ENCODE measurements at places on chromosomes 2 and 18.
A peak's percentile ranks its signal among the peaks of the same experiment; 100 is the strongest.

- no peak for DNase-seq
These were observed 111.5 kb upstream of the LDLRAD4 start for GRCh38 chr18:13107074-13107473.

GRCh38 chr2:195500879-195501278, 156.1 kb upstream of the SLC39A10 start:
- DNase-seq: no peak

- no peak for DNase-seq
These were observed 182.7 kb upstream of the GLI2 start for GRCh38 chr2:120552800-120553481.

DNA sequence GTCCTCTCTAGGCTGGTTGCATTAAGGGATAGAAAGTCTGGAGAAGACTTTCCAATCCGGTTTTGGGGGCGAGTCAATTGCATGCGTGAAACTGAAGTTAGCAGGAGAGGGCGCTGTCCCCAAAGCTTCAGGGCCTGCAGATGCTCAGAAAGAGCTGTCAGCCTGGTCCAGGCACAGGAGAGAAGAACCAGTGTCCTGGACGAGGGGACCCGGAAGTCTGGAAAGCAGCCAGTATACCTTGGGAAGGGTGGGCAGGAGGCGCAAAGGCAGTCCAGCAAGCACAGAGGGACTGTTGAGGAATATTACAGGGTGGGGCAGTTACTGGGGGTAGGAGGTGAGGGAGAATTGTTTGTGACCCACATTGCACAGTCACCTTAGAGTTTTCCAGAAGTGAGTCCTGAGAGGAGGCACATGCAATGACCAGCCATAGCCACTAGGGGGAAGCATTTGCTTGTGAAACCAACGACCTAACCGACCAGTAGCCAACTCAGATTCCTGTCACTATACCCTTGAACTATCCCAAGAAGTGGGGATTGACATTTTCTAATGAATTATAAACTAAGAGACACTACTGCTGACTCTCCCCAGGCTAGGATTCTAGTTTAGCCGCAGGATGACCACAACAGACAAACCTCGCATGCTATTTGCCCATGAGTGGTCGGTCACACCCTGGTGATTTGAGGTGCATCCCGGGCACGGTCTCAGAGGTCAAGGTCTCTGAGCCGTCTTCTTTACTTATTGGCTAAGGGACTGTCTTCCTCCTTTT, 172.8 kb downstream of the RDH14 start:
- DNase-seq: peak; percentile 49

DNA sequence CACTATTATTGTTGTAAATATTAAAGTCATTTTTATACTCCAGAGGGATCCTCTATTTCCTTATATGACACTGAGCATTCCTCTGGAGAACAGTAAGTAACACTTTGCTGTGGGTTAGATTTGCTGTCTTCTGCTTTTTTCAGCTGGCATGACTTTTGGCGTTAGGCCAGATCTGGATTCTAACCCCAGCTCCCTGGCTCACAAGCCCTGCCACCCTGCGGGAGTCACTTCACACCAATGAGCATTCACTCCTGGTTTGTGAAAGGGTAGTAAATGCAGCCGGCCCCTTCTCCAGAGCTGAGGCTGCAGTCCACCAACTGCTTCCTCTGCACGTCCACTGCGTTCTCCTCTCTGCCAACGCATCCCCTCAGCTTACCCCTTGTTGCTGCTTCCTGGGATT, 373.8 kb upstream of the RAB6C start:
- no peak for DNase-seq

GRCh38 chr2:41884718-41885117, 163.1 kb upstream of the PKDCC start:
- no peak for DNase-seq

DNA sequence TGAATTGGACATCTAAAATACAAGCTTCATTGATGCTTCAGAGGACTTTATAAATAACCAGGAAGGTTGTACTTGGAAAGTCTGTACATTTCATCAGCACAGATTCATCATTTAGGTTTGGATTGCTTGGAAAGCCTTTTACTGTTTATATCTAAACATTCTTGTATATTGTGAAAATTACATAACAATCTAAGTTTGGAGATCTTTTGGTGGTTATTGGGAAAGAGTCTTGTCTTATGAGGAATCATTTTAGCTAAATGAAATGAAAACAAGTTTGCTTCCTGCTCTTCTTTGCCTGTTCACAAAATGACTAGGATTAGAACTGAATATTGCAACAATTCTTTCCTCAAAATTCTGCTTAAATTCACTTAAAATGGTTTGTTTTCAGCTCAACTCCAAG, 79.3 kb downstream of the ABI2 start:
- DNase-seq: no peak

DNA sequence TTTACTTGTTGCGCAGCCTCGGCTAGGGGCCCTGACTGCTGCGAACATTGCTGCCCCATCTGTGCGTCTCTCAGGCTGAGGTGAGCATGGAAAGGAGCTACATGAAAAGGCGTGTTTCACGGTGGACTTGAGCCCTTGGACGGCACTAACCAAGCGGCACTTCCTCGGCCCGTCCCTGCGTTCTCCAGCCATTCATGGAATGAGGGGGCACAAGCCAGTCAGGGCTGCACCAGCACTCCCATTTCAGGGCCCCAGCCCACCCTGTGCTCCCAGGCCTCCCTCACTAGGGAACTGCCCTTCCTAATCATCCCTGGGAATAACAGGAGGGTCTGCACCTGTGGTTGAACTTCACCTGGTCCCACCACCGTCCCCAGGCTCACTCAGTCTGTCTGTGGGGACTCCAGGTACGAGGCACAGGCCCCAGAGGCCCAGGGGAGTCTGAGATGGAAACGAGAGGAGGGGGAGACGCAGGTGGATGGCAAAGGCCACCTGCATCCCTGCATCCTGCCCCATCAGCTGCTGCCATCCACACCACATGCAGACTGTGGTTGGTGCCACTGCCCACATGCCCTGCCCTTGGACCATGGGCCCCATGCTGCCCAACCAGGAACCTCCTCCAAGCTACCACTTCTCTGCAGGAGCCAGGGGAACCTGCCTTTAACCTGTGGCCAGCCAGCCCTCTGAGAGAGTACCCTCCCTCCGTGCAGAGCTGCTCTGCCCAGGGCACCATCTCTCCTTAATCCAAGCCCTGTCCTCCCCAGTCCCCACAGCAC, 99.7 kb downstream of the EIPR1 start:
- DNase-seq: no peak

- no peak for DNase-seq
These were observed 30.1 kb upstream of the FAM117B start for GRCh38 chr2:202604699-202605098.

- no peak for DNase-seq
These were observed 43.0 kb downstream of the FBXO48 start for GRCh38 chr2:68423966-68424650.

GRCh38 chr18:54183390-54183789, 41.1 kb downstream of the MBD2 start:
- DNase-seq: no peak

GRCh38 chr2:53438100-53438499, 329.5 kb upstream of the CHAC2 start:
- DNase-seq: no peak

- DNase-seq: no peak
These were observed 72.8 kb downstream of the SMAD7 start for GRCh38 chr18:48877941-48878340.

DNA sequence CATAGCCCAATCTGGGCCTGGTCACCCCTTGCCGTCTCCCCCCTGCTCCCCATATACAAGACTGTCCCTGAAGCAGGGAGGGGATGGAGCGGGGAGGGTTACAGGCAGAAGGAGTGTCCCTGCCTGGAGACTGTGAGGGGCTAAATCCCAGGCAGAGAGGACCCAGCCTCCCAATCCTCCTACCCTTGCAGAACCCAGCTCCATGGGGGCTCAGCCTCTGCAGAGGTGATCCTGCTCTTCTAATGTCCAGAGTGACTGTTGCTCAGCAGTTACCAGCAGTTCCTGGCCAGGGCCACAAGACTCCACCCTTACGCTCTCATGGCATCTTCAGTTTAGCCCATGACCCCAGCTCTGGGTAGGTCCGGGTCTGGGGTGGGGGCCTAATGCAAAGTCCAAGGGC, 58.1 kb downstream of the COA5 start:
- no peak for DNase-seq

- no peak for DNase-seq
These were observed 22.5 kb downstream of the TMEM178A start for GRCh38 chr2:39688181-39688580.

GRCh38 chr2:62687636-62688035, 17.9 kb upstream of the EHBP1 start:
- DNase-seq: no peak

- no peak for DNase-seq
These were observed 16.3 kb downstream of the CNDP2 start for GRCh38 chr18:74512321-74513053.

DNA sequence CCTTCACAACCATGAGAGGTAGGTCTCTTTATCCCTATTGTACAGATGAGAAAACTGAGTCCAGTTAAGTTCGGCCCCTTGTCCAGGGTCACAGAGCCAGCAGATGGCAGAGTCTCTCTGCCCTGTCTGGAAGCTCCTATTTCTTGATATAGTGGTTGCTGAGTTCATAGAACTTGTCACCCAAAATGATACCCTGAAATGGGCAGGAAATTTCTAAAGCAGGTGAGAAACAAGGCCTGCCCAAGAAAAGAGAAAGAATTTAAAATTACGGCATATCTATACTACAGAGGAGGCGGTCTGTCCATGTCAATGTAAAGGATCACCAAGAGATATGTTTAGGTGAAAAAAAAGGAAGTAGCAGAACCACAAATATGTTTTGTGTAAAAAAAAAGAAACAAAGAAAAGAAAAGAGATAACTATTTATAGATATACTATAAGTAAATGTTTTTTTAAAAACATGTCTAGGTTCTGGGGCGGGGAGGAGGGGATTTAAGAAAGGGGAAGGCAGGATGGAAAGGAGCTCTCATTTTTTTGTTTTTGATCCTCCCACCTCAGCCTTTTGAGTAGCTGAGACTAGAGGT, 39.8 kb downstream of the MYO7B start:
- no peak for DNase-seq

DNA sequence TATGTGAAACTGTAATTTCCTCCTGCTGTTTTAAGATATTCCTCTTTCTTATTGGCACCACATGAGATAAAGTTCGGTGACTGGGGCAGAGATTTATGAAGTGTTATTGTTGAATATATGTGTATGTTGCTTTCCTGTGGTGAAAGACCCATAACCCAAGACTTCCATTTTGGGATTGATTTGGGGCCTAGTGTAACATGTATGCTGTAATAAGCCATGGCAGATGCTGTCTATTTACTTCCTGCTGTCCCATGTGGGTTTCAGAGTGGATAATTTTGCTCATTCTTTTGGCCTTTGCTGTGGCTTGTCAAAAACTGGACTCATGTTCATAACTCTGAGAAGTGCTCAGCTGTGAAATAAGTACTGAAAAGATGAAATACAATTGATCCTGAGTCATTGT, 10.8 kb upstream of the MYO1B start:
- DNase-seq: no peak

DNA sequence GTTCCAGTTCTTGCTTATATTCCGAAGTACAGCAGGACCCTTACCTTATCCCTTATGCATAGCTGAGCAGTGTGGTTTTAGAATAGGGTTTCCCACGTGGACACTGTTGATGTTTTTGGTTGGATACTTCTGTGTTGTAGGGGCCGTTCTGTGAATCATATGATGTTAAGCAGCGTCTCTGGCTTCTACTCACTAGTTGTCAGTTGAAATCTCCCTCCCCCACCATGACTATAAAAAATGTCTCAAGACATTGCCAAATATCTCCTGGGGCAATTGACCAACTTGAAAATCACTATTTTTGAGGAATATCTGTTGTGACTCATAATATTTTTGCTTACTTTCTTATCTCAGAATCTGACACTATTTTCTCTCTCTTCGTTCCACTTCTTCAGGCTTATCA, 713.7 kb downstream of the TSN start:
- DNase-seq: no peak

- DNase-seq: no peak
These were observed 130.8 kb downstream of the SMAD7 start for GRCh38 chr18:48819781-48820482.

GRCh38 chr18:8389391-8390340, 219.6 kb upstream of the RAB12 start:
- DNase-seq: peak; percentile 2

DNA sequence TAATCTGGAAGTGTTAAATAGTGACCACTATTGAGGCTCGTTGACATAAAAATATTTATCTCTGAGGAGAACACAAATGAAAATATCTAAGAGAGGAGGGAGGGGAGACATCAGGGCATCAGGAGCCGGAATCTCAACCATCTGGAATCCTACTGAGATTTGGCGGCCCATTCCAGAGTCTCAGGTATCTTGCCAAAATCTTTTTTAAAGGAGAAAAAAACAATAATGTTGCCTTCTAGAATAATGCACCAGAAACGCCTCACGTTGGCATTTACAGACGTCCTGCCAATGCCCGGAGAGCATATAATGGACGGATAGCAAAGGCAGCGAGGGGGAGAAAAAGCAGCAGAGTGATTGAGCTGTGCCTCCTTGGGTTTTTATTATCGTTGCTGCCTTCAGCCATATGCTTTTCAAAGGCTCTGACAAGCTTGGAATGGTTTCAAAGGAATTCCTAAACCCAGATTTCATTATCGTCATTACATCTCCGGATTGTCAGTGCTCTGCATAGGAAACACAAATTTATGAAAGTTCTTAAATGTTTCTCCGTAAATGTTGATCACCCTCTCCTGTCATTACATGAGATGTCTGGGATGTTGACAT, 30.9 kb upstream of the EGR4 start:
- DNase-seq: no peak

- no peak for DNase-seq
These were observed 115.2 kb downstream of the GFPT1 start for GRCh38 chr2:69271831-69272257.

- DNase-seq: no peak
These were observed 73.4 kb downstream of the ROCK1 start for GRCh38 chr18:21038201-21038600.

DNA sequence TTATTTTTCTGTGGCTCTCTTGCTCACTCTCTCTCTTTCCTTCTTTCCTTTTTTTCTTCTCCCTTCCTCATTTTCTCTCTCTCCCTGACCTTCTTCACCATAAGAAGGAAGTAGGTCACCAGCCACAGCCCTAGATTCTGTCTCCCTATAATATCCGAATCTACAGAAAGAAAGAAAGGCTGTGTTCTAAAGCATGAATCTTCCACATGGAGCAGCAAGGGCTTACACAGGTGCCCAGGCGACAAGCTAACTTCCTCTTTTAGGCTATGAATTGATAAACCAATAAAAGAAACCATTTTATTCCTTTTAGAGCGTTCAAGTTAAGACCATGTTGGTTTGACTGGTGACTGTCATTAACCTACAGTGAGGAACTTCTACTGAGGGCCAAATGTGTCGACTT, 49.3 kb downstream of the CACNB4 start:
- no peak for DNase-seq

All from activated CD4-positive, alpha-beta T cell treated with anti-CD3 and anti-CD28 coated beads, Interleukin-2, amount 50 U/mL, for 1 hour (primary cell).